ENCODE measurements at places on chromosomes 2 and 18.

DNA sequence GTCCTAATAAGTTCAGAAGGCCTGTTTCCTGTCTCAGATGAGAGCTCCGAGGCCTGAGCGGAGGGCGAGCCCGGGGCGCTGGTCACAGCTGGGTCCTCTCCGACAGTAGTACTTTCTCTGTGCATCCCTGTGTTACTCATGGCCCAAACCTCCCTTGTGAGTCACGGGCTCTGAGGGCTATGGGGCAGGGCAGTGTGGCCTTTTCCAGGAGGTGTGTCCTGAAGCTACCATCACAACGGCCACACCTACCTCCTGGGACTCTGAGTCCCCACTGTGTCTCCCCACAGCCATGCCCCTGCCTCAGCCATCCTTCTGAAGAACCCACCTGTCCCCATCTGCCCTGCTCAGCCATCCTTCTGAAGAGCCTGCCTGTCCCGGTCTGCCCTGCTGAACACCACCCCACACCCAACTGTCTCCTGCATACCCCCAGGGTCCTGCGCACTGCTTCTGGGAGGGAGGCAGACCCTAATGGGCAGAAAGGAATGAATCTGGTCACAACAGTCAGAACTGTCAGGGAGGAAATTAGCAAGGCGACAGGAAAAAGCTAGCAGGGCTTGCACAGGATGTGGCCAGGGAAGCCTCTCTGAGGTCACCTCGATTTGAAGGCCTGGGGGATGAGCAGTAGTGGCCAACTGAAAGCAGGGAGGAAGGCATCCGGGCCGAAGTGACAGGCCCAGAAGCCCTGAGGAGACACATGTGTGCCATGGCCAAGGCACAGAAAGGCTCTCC lies 145.4 kb upstream of the RIOK3 start:
- DNase-seq, result no peak

GRCh38 chr2:118613737-118614136 lies 233.7 kb downstream of the EN1 start:
- no peak for DNase-seq

DNA sequence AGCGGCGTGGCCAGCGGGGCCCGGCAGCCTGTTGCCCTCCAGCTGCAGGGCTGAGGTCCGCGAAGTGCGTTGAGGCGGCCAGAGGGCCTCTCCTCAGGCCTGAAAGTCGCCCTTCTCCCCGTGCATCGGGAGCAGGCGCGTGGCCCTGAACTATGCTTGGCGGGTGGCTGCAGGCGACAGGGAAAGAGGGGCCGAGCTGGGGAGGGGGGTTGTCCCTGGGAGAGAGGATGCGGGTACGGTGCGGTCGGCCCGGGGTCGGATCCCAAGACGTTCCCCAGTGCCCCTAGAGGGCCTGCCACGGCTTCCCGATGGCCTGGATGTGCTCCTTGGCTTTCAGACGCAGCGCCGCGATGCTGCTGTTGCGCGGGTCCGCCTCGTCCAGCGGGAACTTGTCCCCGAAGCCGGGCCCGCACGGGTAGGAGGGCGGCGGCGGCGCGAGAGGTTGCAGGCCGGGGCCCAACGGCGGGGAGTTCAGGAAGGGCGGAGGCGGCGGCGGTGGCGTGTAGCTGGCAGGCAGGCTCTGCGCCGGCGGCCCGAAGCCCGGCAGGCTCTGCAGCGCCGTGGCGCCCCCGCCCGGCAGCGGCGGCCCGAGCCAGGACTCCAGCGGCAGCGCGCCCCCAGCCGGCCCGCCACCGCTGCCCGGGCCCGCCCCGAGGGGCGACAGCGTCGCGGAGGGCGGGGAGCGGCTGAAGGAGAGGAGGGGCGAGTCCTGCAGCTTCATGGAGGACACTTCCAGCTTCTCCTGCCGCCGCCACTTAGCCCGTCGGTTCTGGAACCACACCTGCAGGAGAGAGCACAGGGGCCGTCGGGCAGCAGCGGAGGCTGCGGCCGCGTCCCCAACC lies 4.3 kb downstream of the RAX start:
- DNase-seq, result no peak

- DNase-seq, result no peak
Observed at GRCh38 chr2:10864861-10865636, 46.7 kb upstream of the KCNF1 start.

GRCh38 chr18:80046011-80046410 lies 11.8 kb downstream of the RBFA start:
- no peak for DNase-seq
